ENCODE measurements at places on chromosomes 1 and 21.

- no peak for DNase-seq
Observed at GRCh38 chr1:155342842-155343241, 22.1 kb downstream of the RUSC1 start.

GRCh38 chr21:15211491-15212133 is 146.8 kb upstream of the NRIP1 start:
- no peak for DNase-seq

DNA sequence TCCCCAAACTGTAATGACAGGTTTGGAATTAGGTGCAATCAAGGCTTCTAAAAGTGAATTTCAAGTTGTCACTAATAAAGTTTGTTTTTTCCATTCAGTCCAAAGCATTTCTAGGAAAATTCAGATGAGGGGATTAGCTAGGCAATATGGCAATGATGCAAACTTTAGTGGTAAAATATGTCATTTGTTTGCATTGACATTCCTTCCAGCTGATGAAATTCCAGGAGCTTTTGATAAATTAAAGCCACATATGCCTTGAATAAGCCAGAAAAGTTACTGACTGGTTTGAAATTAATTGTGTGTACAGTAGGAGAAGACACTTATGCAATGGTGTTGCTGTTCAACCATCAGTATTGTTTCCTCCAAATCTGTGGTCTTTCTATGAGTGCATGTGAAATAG is 57.8 kb downstream of the MROH9 start:
- no peak for DNase-seq

GRCh38 chr21:32359719-32360260 is 33.0 kb downstream of the URB1 start:
- DNase-seq: no peak

GRCh38 chr1:31747304-31747703 is 16.8 kb downstream of the ADGRB2 start:
- DNase-seq: no peak

DNA sequence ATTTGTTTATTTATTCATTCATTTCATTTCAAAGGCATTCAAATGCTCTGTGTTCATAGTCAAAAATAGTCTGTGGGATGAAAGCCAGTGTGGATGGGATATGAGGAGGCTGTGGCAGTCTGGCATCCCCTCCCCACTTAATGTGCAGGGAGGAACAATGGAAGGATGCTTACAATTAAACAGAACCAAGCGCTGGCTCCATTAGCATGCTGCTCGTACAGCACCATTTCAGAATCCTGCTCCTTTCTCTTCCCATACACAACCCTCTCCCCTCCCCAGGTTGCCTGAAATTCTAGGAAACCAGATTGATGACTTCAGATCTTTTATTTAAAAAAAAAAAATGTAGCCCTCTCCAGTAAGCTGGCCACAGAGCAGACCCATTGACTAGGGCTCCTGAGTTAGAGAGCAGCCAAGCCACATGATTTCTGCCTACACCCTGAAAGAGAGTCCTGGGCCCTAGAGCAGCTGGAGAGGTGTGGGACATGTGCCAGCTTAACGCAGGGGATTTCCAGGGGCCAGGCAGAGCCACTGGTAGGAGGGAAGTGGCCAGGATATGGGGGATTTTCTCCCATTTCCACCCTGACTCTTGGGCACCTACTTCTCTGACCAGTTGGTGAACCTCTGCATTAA is 205.2 kb downstream of the ASTN1 start:
- DNase-seq: no peak

DNA sequence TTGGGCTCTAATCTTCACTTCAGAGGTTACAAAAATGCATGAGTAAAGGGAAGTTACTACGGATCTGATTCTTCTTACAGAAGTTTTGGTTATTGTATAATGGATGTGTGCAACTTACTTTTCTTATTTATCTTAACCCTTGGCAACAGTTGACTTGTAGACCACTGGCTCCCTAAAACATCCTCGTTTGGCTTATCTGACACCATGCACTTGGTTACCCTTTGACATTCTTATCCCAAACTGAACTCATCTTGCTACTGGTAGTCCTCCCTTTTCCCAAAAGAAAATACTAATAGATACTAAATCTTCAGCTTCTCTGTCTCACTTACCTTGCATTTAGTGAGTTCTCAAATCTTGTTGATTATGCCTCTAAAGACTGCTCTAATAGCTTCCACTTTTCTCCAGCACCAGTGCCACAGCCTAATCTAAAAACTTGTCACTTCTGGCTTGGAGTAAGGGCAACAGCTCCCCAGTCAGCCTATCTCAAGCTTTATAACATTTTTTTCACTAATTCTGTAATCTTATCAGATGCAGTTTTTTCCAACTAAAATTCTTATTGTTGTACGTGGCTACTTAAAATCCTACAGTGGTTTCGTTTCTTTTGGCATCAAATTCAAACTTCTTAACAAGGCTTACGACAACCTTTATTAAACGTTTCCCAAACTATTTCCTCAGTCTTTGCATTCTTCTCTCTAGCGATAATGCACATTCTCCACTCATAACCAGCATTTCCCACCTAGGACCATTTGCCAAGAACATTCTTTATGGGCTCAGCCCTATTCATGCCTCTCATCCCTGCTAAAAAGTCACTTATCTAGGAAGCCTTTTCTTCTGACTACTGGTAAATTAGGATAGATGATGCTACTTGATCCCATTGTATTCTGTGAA is 204.2 kb downstream of the KCNT2 start:
- DNase-seq: no peak

DNA sequence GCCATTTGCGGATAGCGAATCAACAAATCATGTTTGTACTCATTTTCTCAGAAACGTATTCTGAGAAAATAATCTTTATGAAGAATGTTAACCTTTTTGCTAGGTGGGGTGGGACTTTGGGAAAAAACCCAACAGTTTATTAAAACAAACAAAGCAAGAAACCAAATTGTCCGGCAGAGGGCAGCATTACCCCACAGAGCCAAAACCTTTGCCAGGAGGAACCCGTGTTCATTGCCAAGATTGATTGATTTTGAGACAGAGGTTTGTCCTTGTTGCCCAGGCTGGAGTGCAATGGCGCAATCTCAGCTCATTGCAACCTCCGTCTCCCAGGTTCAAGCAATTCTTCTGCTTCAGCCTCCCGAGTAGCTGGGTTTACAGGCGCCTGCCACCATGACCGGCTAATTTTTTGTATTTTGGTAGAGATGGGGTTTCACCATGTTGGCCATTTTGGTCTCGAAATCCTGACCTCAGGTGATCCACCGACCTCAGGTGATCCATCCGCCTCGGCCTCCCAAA is 70.8 kb upstream of the RHOU start:
- DNase-seq: peak; percentile 84

Data from NCI-H2029 treated with DMSO at 0.1 percent for 48 hours (cell line).